ENCODE measurements at places on chromosomes 16 and 17.

- no peak for DNase-seq
Measured at GRCh38 chr17:55672585-55673501, 49.8 kb downstream of the TMEM100 start.

DNA sequence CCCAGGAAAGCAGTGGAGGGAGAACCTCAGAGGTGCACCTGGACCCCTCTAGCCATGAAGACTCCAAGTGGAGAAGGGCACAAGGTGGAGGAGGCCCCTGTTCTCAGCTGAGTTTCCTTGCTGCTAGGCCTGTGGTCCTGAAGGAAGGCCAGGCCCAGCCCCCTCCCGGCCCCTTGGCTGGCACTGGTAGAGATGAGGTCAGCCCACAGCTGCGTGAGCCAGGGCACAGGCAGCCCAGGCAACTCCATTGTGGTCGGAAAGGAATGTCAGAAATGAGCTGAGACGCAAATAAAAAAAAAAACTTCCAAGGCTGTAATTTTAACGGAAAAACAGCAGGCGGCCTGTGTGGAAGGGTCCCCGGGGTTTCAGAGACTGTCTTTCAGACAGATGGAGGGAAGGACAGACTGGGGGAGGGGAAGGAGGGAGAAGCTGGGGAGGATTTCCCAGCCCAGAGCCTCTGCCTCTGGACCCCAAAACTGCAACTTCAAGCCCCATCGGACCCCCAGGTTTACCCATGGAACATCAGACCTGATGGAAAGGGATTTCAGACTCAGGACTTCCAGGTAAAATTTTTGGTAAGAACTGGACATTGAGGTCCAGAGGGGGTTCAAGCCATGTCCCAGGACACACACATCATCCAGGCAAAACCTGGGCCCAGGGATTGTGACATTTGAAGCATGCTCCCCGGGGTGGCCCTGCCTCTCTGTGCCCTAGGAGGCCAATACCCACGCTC is 25.6 kb upstream of the MRPS23 start:
- peak; percentile 45 for DNase-seq

DNA sequence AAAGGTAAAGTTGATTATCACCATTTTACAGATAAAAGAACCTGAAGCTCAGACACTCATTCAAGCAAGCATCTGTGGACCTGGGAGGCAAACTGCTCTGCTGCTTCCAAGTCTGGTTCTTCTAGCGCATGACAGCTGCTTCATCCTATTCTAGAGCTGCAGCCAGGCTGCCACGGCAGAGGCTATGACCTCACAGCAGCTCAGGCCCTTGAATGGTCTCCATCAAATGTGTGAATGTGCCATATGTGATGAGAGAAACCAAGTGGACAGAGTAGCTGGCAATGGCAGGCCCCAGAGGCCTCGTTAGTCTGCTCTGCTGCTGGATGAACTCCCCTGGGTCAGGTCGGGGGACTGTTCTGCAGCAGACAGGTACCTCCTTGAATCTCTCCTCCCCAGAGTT is 30.7 kb upstream of the FOXJ1 start:
- no peak for DNase-seq

- DNase-seq: no peak
Measured at GRCh38 chr17:5980941-5981340, 89.2 kb upstream of the WSCD1 start.

GRCh38 chr17:55585629-55586028 is 74.4 kb upstream of the SMIM36 start:
- DNase-seq: no peak

GRCh38 chr17:73347351-73347750 is 35.5 kb upstream of the CDC42EP4 start:
- DNase-seq: no peak

DNA sequence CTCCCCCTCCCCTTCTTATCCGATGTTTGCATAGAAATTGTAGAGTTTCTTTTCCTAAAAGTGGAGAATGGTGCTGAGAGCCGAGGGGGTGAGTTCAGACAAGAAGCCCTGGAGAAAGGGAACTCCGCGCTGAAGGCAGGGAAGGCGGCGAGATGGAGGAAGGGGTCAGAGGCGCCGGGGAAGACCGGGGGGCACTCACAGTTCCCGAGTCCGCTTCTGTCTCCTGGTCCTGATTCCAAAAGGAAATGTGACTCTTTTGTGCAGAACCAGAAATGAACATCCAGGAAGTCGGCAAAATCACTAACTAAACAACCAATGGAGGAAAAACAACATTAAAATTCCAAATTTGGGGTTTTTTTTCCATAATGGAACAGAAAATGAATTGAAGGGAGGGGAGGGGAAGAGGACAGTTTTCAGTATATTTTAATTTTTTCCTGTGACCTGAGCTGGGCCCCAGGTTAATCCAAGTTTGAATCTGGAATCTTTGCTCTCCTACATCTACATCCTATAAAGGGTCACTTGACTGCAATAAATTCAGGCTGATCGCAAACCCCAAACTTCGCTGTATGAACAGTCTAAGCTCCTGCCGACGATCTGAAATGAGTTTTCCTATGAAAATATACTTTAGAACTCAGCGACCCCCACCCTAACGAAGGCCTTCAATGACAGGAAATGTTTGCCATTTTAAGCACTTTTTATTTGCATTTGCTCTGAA is 252.3 kb downstream of the C16orf95 start:
- no peak for DNase-seq

- DNase-seq: no peak
Measured at GRCh38 chr16:22694887-22695382, 119.0 kb upstream of the HS3ST2 start.

- DNase-seq: no peak
Measured at GRCh38 chr17:14747603-14747950, 446.7 kb downstream of the HS3ST3B1 start.

DNA sequence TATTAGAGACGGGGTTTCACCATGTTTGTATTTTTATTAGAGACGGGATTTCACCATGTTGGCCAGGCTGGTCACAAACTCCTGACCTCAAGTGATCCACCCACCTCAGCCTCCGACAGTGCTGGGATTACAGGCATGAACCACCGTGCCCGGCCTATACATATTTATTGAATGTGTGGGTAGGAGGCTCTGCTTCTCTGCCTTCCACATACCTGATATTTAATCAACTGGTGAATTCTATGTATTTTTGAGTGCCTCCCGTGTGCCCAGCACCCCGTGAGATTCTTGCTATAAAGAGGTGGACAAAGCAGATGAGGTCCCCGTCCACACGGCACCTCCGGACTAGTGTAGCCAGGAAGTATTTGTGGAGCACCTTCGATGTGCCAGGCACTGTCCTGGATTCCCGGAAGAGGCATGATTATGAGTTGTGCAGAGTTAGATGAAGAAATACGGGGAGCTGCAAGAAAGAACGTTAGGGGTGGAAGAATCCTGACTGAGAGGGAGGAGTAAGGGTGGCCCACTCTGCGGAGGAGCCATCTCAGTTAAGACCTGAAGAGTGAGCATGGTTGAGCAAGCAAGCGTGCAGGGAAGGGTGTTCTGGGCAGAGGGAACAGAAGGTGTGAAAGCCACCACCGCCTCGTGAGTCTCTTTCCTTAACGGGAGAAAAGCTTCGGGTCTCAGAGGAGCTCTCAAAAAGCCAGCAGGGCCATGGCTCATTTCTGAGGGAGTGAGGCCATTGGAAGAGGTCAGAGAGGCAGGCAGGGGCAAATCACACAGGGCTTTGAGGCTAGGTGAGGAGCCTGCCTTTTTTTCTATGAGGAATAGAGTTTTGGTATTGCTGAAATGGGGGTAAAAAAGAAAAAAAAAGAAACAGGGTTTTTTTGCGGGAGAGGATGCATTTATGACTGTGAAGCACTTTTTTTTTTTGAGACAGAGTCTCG is 21.2 kb downstream of the CRISPLD2 start:
- no peak for DNase-seq

- DNase-seq: no peak
Measured at GRCh38 chr17:81650951-81651350, 5.4 kb downstream of the PDE6G start.

- peak; percentile 15 for DNase-seq
Measured at GRCh38 chr16:72856797-72857196, 191.1 kb downstream of the ZFHX3 start.

- DNase-seq: no peak
Measured at GRCh38 chr17:81035521-81036196, 708 bp downstream of the BAIAP2 start.

GRCh38 chr16:6341981-6342380 is 990.7 kb upstream of the RBFOX1 start:
- DNase-seq: no peak

GRCh38 chr16:9334103-9334502 is 242.7 kb downstream of the HAPSTR1 start:
- no peak for DNase-seq

DNA sequence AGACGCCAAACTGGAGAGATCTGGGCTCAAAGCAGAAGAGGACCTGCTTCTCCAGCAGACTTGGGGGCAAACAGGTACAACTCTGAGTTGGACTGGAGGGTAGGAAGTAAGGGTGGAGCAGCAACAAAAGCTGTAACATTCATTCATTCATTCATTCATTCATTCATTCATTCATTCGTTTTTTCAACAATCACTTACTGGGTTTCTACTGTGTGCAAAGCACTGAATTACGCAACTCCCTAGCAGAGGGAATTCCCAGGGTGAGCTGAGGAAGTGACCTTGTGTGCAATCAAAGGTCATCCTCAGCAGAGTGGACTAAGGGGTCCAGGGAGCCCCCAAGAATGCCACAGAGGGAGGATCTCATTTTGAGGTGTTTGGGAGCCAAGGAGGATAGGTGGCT is 231.1 kb upstream of the SDK2 start:
- no peak for DNase-seq

DNA sequence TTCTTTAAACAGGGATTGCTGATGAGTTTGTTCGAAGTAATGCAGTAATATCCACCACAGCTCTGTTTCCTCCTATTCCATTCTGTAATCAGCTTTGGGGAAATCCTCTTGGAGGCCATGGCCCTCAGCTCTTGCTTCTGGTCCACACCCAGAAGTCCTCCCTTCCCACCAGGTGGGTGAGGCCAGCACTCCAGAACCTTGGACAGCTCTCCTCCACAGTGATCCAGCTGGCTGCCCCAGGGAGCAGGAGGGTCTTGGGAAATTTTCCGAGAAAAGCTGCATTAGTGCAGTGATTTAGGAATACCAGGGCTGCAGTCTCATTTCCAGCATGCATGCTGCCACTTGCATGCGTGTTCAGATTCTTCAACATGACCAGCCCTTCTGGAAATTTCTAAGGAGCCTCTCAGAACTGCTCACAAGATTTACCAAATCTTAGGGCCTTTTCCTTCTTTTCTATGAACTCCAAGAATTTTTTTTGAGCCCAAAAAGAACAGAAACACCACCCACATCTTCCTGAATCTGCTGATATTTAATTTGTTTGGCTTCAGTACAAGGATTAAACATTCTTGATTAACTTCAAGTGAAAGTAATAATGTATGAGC is 4.2 kb downstream of the SMPD3 start:
- DNase-seq: no peak

GRCh38 chr17:14744761-14745473 is 444.0 kb downstream of the HS3ST3B1 start:
- no peak for DNase-seq

DNA sequence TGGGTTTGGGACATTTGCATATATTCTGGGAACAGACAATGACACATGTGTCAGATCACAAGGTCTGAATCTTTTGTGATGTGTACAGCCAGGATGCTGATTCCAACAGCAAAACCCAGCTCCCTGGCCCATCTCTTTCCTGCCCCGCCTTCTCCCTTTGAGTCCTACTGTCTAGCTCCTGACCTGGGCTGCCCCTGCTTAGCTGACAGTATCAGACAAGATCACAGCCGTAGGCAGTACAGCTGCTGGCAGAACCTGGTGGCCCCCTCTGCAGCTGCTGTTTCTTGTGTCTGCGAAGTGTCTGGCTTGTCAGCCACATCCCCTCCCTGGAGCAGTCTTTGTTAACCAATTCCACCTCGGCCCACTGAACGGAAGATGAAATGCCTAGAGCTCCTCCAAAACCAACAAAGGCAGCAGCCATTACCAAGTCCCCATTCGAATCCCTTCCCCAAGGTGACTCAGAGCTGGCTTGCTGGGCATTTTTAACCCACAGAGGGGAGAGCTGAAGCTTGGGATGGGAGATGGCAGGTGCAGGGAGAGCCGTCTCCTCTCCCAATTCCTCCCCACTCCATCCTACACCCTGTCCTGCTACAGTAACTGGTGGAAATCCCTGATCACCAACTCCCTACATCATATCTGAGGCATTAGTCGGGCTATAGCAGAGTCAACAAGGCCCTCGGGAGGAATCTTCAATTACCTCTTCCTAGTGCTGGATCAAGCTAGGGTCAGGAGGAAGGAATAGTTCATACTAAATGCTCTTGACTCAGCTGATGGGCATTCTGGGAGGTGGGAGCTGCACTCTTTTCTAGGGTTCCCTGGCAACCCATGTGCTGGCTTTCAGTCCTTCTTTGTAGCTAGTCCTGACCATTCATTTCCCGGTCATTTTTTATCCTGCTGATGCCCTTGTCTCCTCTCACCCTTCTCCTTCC is 5.8 kb downstream of the PIPOX start:
- peak; percentile 72 for DNase-seq

DNA sequence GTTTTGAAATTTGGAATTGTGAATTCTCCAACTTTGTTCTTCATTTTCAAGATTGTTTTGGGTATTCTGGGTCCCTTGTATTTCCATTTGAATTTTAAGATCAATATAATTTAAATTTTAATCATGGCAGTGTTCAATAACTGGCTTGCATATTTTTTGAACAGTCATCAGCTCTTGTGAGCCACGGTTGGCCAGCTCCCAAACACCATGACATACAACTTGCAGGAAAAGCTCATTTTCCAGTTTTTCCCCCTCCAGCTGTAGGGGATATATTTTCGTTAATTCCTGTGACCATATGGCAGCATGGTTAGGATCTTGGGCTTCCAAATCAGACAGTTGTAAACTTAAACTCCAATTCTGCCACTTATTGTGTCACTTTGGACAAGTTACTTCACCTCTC is 690.1 kb downstream of the WWOX start:
- peak; percentile 4 for DNase-seq

DNA sequence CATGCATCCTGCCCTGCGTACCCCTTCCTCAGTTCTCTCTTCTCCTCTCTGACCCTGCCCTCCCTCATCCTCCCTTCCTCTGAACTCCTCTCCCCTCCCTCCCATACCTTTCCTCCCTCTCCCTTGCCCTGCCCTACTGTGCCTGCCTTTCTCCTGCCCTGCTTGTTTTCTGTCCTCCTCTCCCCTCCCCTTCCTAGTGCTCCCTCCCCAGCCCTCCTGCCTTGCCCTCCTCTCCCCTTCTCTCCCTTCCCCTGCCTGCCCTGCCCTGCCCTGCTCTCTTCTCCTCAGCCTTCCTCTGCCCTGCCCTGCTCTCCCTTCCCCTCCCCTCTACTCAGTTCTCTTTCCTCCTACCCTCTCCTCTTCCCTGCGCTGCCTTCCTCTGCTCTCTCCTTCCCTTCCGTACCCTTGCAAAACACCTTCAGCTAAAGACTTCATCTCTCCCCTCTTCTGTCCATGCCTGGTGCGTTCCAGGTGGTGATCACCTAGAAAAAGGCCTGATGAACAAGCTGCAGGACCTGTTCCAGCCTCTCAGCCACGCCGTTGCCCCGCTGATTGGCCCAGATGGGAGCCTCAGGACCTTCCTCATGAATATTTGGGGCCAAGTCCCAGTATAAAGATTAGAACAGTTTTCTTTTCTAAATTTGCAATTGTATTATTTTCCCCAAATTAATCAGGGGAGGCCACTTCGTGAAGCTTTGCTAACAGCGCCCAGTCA is 290.5 kb downstream of the CPPED1 start:
- DNase-seq: no peak

Data from NCI-H1694 (cell line).